Stimulated activated CD8-positive, alpha-beta memory T cell treated with anti-CD3 and anti-CD28 coated beads, Interleukin-2, amount 100 ng/mL, for 48 hours (primary cell): ENCODE measurements at places on chromosomes 1 and 21.

- no peak for DNase-seq
These were observed 154.2 kb downstream of the CNIH3 start for GRCh38 chr1:224770336-224770693.

DNA sequence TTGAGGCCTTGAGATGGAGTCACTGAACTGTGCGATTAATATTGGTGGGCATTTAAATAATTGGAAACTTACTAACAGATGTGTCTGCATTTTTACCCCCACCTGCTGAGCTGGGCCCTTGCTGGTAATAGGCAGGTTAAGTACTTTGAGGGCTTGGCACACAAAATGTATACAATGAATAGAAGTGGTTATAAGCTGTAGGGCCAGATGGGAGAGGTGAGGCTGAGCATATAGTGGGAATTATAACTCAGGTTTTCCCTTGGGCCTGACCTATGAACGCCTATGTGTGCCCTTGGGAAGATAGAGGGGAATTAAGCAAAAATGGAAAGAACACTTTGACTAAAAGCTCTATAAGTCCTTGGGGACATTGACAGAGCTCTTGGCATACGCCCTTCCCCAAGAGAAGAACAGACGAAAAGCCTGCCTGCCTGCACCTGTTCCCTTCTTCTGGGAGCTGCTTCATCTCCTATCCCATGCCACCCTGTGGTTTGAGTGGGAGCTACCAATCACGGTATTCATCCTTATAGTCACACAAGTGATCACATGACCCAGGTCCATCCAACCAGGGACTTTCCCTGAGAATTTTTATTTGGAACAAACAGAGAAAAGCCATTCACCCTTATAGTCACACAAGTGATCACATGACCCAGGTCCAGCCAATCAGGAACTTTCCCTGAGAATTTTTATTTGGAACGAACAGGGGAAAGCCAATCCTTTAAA is 260.7 kb upstream of the CSF3R start:
- DNase-seq: no peak

DNA sequence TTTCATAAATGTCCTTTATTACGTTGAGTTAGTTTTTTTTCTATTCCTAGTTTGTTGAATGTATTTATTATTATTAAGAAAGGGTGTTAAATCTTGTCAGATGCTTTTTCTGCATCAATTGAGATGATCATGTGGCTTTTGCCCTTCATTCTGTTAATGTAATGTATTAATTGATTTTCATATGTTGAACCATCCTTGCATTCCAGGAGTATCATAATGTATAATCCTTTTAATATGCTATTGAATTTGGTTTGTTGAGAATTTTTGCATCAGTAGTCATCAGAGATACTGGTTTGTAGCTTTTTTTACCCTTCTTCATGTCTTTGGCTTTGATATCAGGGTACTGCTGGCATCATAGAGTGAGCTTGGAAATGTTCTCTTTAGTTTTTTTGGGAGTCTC is 100.0 kb downstream of the POFUT2 start:
- no peak for DNase-seq

DNA sequence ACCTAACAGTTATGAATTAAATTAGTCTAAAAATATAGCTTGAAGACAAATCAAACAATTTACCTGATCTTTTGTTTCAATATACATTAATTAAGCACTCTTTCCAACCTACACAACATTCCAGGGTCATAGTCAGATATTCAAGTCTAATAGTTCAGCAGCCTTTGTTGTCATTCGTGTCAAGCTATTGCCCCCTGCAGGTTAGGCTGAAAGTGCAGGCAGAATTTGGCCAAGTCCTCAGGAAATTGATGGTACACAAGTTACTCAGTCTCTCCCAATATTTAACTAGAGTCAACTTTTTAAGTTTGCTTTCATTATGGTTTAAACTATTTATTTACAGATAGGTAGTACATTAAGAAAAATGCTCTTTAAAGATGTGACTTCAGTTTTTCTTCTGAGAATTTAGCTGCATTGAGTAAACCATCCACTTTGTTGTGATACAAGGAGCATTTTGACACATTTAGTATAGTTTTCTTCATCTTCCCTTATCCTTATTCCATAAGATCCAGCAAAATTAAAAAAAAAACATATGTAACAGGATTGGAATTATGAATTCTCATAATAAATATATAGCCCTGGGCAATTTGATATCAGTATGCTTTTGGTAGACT is 130.3 kb upstream of the DPYD start:
- DNase-seq: peak; percentile 52

GRCh38 chr21:30028537-30028936 is 88.7 kb upstream of the GRIK1 start:
- no peak for DNase-seq
